ENCODE measurements at places on chromosomes 4 and X.

DNA sequence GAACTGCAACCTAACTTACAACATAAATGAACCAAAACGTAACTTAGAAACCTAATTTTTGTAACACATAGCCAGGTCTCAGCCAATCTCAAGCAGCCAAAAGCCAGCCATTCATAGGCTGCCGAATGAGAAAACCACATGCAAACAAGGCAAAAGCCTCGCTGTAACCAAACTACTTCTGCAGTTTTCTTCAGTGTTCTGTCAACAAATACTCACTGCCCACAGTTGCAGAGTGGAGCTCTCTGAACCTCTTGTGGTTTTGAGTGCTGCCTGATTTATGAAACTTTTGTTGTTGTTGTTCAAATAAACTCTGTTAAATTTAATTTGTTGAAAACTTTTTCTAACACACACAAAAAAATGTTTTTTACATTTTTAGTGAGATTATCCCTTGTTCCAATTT is 251.2 kb downstream of the PAPSS1 start:
- no peak for DNase-seq

DNA sequence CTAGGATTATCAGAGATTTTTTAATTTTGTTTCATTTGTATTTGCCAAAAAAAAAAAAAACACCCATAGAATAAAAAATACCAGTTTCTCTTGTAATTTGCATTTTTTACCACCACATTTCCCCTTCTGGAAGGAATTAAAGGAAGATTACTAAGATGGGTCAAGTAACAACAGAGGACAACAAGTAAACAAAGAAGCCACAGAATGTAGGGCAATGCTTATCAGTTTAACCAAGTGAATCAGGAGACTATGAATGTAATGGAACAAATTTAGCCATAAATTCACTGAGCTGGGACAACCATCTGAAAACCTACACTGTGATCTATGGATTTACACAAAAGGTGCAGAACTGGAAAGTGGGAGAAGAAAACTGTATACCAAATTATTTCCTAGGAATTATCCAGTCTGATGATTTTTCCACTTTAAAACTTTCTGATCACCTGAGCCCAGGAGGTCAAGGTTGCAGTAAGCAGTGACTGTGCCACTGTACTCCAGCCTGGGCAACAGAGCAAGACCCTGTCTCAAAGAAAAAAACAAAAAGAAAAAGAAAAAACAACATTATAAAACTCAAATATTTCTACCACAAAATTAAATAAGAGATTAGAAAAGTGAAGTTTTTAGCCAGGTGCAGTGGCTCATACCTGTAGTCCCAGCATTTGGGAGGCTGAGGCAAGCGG is 32.4 kb downstream of the LRBA start:
- no peak for DNase-seq

- DNase-seq = no peak
These were observed 9.9 kb downstream of the MTMR1 start for GRCh38 chrX:150702966-150703694.

DNA sequence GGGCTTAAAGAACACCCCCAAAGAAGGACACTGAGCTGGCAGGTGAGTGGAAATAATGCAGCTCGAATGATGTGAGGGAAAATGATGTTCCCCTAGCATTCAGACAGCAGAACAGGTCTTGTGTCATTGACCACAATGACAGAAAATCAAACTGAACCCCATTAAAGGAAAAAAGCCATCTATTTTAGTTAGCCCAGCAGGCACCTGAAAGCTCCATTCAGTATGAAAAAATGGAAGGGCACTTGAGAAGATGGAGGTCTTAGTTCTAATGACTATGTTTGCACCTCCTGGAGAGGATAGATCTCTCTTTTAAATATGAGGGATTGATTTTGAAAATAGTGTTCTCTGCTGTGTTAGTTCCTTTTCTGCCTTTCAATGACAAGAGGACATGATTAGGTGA is 323.1 kb downstream of the NKX6-1 start:
- no peak for DNase-seq

- no peak for DNase-seq
These were observed 28.3 kb upstream of the HPGD start for GRCh38 chr4:174550541-174550940.

DNA sequence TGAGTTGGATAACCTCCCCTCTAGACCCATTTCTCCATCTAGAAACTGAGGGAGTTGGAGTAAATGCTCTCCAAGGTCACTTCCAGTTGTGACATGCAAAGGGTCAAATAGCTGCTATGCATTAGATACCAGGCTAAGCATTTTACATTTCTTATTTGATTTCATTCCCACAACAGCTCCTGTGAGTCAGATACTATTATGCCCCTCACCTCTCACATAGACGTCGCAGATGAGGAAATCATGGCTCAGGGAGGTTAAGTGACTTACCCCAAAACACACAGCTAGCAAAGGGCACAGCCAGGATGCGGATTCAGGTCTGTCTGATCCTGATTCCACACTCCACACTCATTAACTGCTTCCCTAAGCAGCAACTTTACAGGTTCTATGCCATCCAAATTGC is 57.7 kb downstream of the PRPS1 start:
- DNase-seq = no peak

- DNase-seq = no peak
These were observed 69.0 kb downstream of the GATB start for GRCh38 chr4:151691639-151692442.

DNA sequence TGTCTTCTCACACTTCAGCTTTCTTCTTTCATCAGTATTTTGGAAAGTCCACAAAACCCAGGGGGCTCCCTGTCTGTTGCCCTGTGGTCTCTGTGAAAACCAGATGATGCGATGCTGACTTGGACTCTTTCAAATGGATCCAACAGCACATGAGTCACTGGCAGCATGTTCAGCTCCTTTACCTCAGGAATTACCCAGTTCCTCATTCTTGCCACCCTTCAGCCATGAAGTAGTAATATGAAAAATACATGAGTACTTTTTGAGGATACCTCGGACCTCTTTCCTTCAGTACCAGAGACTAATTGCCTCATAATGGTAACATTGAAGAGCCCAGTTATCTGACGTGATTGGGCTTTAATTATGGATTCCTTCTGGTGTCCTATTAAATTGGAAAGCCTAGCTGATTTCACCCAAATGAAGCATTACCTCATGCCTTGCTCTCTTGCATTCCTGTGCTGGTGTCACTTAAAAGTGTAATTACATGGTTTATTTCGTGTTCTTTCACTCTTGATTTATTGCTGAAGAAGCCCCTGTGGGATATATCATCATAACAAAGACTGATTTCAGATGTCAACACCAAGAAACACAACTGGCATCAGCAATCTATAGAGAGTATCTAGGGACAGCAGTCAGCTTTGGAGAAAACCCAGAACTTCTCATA is 63.4 kb downstream of the NFKB1 start:
- DNase-seq = no peak

GRCh38 chr4:25043548-25043947 is 12.8 kb upstream of the LGI2 start:
- DNase-seq = no peak

- no peak for DNase-seq
These were observed 24.4 kb upstream of the GBA3 start for GRCh38 chr4:22668301-22668700.

DNA sequence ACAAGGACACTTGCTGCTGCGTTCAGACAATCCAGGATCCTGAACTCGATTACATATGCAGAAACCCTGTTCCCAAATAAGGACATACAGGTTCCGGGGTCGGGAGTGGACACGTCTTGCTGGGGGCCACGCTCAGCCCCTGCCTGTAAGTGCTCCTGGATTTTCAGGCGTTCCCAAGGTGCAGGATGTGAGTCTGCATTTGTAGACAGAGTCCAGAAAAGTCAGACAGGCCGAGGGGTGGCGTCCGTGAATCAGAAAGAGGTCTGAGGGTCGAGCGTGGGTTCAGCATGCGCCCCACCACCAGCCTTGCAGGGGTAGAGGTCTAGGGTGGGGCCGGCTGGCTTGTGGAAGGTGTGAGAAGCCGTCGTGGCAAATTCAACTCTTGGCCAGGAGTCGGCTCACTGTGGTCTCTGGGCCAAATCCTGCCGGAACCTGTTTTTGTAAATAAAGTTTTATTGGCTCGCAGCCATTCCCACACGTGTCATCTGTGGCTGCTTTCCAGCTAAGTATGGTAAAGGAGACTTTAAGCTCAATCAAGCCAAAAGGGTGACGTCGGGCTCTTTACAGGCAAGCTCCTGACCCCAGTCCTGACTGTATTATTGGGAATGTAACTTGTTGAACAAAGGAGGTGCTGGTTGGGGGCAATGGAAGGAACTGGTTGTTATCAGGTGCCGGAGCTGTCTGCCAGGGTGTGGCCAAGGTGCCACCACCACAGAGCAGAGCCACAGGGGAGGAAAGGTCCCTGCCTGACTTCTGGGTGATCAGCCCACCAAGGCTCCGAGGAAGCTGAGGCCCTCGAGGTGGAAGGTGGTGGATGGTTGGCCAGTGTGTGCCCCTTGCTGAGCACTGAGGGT is 7.4 kb downstream of the DOK7 start:
- no peak for DNase-seq

- no peak for DNase-seq
These were observed 88.5 kb upstream of the ADRA2C start for GRCh38 chr4:3677748-3678070.

DNA sequence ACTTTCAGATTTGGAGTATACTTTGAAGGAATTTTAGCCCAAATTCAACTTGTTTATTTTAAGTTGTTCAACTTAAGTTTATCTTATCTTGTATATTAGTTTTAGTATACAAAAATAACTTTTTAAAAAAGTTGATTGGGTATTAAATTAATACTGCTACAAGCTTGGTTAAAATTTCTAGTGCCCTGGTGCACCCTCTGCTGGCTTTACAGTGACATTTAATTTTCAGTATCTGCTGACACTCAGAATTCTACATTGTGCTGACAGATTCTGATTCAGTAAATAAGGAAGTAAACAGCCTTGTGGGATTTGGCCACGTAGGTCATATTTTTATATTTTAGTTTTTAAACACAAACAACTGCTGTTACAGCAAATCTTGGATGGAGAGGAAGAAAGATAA is 2.9 kb downstream of the EDA start:
- peak; percentile 0 for DNase-seq

DNA sequence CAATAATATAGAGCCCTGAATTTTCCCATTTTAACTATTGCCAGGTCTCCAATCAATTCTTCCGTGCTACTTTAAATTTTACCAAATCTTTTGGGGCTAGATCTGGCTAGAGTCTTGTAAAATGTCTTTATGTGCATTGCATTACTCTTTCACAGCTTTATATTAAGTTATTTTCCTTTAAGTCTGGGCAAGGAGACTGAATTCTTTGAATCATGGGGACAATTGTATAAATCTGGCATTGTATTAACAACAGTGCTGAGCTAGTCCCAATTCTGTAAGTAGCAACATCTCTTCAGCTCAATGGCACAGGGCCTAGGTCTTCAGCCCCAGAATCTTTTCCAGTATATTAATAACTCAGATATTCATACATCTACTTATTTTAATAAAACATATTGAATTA is 1080.4 kb upstream of the INTU start:
- no peak for DNase-seq

GRCh38 chrX:8629871-8630270 is 102.1 kb downstream of the ANOS1 start:
- no peak for DNase-seq

GRCh38 chr4:915041-915474 is 17.1 kb downstream of the GAK start:
- DNase-seq = no peak

GRCh38 chr4:146435962-146436361 is 85.8 kb downstream of the SLC10A7 start:
- DNase-seq = no peak

GRCh38 chr4:93827272-93827947 is 1.1 kb upstream of the ATOH1 start:
- peak; percentile 1 for DNase-seq

DNA sequence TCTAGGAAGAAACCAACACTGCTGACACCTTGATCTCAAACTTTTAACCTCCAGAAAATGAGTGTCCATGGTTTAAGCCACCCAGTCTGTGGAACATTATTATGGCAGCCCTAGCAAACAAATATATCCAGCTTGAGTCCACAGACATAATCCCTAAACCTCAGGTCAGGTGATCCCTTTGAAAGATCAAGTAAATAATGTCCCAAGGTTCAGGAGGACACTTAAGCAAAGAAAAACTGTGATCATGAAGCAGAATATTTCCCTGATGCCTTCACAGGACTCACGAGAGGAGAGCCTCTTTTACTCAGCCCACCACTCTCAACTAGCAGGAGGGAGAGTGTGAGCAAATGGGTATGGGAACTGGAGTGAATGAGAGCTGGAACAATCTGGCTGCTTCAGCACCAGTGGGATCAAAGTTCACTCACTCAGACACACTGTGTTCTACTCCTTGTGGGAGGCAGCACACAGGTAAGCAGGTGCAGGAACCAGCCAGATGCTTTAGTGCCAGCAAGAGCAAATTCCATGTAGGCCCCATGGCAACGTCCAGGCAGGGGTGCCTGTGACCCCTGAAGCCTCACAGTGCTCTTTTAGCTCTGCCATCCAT is 608.4 kb downstream of the RAB28 start:
- DNase-seq = no peak

DNA sequence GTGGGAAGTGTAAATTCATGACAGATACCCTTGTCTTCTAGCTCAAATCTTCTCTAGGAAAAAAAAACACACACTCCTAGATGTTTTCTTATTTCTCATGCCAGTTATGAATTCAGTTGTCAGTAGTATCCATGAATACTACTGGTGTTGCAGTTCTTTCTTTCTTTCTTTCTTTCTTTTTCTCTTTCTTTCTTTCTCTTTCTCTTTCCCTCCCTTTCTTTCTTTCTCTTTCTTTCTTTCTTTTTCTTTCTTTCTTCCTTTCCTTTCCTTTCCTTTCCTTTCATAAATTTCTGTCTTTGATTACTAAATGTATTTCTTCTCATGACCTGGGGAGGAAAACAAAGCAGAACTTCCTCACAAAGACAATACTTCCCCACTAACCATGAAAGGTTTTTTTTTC is 253.8 kb downstream of the PCDH7 start:
- DNase-seq = no peak

DNA sequence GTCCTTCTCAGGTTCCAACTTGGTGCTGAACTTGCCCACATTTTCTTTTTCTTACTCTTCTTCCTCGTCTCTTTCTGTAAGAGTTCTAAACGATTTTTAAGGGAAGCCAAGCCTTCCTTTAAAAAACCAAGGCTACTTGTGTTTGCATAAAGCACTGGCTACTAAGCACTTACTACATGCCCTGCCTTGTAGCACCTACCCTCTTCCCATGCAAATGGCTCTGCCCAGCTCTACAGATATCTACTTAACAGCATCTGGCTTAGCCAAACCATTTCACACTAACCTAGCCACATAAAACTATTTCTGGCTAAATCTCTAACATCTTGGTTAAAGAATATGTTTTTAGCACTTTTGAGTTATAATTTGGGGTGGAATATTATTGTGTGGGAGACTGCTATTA is 26.9 kb upstream of the ARMCX2 start:
- no peak for DNase-seq

DNA sequence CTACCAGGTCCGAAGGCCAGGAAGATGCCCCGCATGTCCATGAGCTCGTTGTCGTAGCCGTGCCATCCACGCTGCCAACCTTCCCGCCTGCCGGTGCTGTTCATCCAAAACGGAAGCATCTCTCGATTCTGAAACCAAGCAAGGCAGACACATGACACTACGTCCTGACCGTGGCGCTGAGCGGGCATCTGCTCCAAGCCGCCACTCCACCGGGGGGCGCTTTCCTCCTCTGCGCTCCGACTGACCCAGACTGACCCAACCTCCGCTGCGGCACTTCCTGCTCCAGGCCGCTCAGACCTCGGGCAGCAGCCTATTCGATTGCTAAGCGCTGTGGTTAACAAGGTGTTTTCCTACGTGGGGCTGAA is 120.5 kb downstream of the ENPP6 start:
- no peak for DNase-seq

All from NCI-H2171 (cell line).